NCI-H1436 treated with DMSO at 0.1 percent for 48 hours (cell line): ENCODE measurements at places on chromosomes 16 and 17.

DNA sequence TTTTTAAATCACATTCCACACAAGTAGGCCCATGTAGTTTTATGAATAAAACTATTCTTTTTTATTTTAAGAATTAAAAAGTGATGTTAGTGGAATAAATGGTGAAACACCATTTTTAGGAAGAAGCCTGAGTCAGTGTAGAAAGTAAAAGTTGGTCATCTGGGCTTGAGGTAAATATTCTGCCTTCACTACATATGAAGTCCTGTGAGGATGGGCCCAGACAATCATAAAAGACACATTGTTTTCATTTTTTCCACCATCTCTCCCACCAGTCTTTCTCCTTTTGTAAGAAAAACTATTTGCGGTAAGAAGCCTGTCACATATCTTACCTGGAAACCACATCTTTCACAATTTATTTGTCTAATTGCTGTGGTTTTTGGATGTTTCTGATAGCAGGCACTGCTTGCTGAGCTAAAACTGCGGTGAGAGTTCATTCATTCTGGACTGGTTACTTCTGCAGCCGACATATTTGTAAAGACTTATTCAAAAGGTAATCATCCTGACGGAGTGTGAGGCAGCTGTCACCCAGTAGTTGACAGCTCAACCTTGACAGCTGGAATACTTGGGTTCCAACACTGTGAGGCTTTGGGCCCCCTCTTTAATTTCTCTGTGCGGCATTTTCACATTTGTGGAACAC, 10.6 kb upstream of the RFFL start:
- DNase-seq = no peak

DNA sequence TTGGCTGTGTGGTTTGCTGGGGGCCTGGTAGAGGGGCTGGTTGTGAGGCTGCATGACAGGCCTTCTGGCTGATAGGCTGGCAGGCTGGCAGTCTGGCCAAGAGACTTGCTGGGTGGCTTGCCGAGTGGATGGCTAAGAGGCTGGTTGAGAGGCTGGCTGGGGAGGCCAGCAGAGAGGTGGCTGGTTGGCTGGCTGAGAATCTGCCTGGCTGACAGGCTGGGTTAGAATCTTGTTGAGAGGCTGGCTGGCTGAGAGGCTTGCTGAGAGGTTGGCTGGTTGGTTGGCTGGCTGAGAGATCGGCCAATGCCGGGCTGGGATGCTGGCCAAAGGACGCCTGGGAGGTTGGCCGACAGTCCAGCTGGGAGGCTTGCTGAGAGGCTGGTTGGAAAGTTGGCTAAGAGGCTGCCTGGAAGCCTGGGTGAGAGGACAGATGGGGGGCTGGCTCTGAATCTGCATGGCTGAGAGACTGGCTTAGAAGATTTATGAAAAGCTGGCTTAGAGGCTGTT, 35.9 kb upstream of the ACSM2B start:
- no peak for DNase-seq

DNA sequence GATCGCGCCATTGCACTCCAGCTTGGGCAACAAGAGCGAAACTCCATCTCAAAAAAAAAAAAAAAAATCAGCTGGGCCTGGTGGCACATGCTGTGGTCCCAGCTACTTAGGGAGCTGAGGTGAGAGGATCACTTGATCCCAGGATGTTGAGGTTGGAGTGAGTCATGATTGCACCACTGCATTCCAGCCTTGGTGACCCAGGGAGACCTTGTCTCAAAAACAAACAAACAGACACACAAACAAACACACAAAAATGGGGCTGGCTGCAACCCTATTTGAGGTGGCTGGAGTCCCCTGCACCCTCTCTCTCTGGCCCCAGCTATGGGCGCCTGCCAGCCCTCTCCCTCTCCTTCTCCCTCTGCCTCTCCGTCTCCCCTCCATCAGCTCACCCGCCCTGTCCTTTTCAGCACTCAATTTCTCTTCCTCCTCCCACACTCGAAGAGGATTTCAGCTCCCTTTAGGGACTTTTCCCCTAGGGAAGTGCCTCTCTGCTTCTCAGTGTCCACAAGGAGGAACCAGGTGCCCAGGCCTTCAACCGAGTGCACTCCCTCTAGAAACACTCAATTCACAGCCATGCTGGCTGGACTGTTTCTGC, 17.5 kb upstream of the TFAP4 start:
- DNase-seq = no peak

- DNase-seq = no peak
Observed at GRCh38 chr17:40800381-40800780, 622 bp upstream of the KRT28 start.

GRCh38 chr17:81487089-81487486, 25.5 kb downstream of the ACTG1 start:
- no peak for DNase-seq

DNA sequence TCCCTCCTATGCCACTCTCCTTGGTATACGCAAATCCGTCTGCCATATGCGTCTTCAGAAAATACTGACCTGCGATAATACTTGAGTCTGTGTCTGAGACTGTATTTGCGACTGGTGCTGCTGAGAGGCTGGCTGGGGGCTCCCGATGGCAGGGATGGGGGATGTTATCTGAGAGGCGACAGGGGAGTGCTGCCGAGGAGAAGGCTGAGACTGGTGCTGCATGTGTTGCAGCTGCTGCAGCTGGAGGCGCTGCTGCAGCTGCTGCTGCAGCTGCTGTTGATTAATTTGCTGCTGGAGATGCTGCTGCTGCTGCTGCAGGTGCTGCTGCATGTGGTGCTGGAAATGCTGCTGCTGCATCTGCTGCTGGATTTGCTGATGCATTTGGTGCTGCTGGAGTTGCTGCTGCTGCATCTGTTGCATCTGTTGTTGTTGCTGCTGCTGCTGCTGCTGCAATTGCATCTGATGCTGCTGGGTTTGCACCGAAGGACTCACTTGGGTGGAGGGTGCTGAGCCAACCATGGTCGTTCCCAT, 107.7 kb downstream of the TOX3 start:
- no peak for DNase-seq

DNA sequence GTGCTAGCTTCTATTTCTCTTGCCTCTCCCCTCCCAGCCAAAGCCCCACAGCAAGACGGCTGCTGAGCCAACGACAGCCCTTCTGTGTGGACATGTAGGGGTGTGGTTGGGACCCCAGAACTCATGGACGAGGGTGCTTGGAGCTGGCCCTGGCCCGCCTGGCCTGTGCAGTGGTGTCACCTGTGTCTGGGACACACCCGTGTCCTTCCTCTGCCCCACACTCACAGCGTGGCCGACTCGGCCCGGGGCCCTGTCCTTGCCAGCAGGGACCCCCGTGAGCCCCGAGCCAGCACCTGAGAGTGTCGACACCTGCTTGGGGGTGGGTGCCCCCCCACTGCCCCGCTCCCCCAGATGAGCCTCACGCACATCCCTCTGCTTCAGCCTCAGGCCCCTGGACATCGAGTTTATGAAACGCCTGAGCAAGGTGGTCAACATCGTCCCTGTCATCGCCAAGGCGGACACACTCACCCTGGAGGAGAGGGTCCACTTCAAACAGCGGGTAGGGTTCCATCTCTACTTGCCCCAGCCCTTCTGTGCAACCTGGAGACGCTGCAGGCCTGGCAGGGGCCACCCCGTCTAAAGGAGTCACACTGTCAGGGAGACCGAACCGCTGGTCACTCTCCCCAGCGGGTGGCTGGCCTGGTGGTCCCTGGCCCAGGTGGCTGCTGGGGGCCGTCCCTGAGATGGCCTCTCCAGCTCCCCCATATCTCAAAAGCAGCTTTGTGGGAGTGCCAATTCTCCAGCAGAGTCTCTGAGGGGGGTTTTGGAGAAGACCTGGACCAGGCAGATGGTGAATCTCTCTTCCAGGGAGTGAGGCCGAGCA, 349.8 kb downstream of the SEC14L1 start:
- DNase-seq = no peak

- DNase-seq = no peak
Observed at GRCh38 chr17:40060887-40061608, 1.7 kb upstream of the THRA start.

DNA sequence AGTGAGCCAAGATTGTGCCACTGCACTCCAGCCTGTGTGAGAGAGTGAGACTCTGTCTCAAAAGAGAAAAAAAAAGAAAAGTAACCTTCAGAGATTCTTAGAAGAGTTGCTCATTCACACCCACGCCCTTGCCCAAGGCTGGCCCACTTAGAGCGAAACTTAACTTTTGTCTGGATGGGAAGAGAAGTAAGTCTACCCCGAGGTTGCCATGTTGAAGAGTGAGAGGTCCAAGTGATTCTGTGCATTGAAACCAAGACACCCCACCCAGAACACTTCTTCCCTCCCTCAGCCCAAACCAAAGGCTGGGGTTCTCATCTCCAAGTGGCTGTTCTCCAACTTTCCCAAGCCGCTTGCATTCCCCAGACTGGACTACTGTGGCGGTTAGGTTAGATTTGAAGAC, 2.4 kb upstream of the CISD3 start:
- DNase-seq = no peak

DNA sequence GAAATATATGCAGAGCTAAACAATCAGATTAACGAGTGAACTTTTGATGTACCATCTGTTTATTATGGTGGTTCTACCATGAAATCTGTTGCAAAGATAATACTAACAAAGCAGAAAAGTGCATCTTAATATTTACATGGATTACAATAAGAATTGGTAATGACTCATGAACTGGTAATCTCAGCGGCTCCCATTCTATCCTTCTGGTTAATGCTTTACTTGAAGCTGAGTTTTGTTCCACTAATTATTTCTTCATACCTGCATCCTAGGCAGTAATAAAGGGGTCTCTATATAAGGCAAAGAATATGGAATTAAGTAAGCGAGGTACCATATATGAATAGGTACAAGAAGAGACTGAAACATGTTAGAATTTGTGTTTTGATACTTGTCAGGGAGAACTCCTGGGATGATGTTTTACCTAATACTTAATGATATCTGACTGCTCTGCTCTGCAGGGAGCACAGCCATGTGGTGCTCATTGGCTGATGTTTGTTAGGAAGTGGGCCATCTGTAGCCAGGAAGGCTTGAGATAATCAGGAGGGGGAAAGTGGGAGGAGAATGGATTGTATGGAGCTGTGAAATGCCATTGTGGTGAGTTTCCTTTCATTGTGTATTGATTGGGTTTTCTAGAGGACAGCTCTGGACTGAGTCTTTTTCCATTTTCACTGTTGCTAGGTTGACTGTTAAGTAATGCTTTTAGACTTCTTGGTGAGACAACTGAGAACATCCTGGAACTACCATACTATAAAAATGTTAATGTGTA, 52.6 kb downstream of the MAP2K6 start:
- no peak for DNase-seq

GRCh38 chr17:38874505-38875400, 4.9 kb downstream of the LASP1 start:
- DNase-seq = no peak

DNA sequence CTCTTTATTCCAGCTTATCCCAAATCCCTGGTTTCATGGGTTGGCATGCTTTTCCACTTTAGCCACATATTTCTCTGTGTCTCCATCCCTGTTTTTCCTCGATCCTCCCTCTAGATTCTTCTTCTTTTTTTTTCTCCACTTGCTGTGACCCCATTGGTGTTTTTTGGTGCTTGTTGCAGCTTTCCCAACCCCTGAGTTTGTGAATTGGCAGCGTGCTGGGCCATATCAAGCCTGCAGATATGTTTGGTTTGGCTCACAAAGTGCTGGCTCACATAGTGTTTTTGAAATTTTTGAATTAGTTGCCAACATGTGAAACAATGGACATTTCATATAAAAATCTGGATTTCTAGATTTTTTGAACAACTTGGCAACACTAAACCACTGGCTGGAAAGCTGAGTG, 8.8 kb downstream of the GPR139 start:
- no peak for DNase-seq

- no peak for DNase-seq
Observed at GRCh38 chr17:79798299-79799173, 1.7 kb upstream of the CBX8 start.

GRCh38 chr17:50473901-50474300, 4.8 kb upstream of the RSAD1 start:
- DNase-seq = no peak

- no peak for DNase-seq
Observed at GRCh38 chr17:72307836-72308235, 187.0 kb downstream of the SOX9 start.

- DNase-seq = no peak
Observed at GRCh38 chr17:78607038-78607437, 29.8 kb upstream of the DNAH17 start.

- no peak for DNase-seq
Observed at GRCh38 chr16:5615868-5616642, 518.5 kb upstream of the EEF2KMT start.

- no peak for DNase-seq
Observed at GRCh38 chr16:85123891-85124635, 11.8 kb upstream of the CIBAR2 start.

DNA sequence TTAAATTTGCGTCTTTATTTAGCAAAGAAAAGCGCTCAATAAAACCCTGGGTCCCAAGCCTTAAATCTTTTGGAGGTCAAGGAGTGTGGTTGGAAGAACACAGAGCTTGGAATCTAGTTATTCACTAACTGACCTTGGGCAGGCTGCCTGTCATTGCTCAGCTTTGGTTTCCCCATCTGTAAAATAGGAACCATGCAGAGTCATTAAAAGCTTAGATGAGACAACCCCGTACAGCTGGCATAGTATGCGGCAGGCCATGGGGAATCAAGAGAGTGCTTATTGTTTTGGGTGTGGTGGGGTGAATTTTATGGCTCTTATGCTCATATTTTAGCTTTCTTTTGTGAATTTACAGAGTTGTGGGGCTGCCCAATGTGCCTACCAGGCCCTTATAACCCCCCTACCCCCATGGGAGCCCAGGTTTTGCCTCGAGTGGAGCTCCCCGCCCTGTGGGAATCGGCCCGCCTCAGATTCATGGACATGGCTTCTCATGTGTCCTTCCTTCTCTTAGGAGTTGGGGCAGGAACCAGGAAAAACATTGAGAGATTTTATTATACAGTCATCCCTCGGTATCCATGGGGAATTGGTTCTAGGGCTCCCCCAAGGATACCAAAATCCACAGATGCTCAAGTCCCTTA, 113.5 kb downstream of the CLEC16A start:
- no peak for DNase-seq

DNA sequence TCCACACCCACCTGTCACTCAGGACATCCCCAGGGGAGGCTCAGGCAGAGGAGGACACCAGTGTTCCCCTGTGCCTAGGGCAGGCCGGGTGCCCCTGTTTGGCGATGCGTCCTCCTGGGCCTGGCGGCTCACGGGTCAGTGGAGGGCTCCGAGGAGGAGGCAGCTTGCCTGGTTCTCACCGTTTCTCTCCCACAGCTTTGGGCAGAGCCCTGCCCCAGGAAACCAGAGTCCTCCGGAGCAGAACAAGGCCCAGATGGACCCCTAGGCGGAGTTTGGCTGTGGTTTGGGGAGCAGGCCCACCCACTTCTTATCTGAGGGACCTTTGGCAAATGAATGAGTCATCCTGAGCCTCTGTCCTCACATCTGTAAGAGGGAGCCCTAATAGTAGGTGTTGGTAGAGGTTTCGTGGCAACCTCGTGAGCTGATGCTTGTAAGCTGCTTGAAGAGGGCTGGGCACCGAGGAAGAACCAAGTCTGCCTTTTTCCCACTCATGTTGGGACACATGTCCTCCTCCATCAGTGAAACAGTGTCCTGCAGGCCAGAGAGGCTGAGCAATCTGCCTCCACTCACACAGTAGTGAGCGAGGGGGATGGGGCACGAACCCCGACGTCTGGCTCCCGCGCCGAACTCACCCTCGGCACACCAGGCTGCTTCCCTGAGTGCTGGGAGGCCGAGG, 247.0 kb upstream of the CIBAR2 start:
- DNase-seq = no peak
